Right ventricle myocardium inferior (tissue), 1 donor: ENCODE measurements at places on chromosomes 2 and 18.

- DNase-seq = no peak
Measured at GRCh38 chr2:104385743-104386142, 468.2 kb upstream of the POU3F3 start.

GRCh38 chr2:129726216-129726615 lies 253.2 kb upstream of the RAB6C start:
- DNase-seq = no peak

GRCh38 chr2:68855550-68855949 lies 15.6 kb downstream of the BMP10 start:
- DNase-seq = no peak

GRCh38 chr18:73780218-73780617 lies 367.4 kb downstream of the FBXO15 start:
- no peak for DNase-seq

DNA sequence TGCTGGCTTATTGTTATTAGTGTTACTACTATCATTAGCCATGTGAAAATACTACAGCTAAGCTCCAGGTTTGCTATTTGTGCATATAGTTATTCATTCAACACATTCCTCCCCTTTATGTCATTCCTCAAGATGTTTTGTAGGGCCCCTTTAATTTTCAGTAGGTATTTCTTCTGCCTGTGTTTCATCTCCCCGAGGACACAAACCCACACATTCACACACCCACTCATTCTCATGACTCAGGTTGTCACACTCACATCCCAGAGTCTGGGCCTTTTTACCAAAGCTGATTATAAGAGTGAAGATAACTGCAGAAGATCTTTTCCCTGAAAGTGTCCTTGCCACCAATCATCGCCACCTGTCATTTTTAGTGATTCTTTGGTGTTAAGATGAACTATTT lies 68.6 kb upstream of the SPOPL start:
- no peak for DNase-seq

DNA sequence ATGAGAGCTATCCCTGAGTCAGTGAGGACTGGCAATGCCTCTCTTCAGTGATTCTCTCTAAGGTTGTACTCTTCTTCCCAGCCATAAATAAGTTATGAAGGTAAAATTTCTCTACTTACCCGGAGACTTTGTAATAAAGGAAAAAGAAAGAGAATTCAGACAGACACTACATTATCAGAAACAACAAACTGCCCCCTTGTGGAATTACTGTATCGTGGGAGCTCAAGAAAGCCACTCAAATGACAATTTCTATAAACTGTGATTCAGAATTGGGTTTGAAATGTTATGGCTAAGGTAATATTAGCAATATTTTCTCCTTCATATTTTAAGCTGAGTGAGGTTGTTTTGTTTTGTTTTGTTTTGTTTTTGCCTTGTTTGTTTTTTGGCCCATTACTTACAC lies 155.8 kb upstream of the TANK start:
- no peak for DNase-seq

- DNase-seq = no peak
Measured at GRCh38 chr2:134079373-134079772, 174.5 kb upstream of the MGAT5 start.
